ENCODE measurements at places on chromosomes 2 and 18.

DNA sequence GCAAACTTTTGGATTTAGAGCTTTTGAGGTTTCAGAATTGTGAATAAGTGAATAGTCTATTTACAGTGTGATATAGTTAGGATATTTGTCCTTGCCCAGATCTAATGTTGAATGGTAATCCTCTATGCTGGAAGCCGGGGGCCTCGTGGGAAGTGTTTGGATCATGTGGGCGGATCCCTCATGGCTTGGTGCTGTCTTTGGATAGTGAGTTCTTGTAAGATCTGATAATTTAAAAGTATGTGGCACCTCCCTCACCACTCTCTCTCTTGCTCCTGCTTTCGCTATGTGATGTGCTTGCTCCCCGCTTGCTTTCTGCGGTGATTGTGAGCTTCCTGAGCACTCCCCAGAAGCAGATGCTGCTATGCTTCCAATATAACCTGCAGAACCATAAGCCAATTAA, 128.0 kb upstream of the KCNJ3 start:
- no peak for DNase-seq

DNA sequence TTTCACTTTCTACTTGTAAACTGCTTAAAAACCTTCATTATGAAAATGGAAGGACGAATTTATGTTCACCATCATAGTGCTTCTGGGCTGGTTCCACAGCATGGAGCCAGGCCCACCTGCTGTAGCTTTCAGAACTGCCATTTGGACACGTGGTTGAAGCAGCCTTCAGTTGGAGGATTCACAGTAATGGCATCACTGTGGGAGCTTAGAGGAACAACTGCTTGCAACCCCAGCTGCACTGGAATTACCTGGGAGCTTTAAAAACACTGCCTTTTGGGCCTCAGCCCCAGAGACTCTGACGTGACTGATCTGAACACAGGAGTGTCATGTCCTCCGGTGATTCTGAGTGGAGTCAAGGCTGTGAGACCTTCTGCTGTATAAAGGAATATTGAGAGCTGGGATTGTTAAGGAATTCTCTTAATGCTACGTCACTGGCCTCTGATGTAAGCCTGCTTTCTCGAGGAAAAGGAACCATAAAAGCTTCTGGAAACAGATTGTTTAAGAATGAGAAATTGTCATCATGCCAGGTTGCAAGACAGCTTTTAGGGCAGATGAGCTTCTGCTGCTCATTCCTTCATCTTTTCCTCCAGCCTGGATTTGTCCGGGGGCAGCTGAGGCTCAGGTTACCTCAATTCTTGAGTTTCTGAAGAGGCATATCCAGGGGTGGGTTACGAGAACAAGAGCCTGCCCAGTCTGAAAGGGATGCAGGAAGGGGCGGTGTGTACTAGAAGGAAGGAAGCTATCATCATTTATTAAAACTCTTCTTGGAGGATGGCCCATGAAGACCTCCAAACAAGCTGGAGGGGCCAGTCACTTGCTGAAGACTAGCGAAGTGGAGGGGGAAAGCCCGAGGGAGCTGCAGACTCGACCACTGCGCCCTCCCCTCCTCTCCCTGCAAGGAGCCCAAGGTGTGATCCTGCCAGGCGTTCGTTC, 1.3 kb upstream of the IL1R1 start:
- no peak for DNase-seq

GRCh38 chr2:2800697-2801096, 469.6 kb upstream of the MYT1L start:
- DNase-seq, result no peak

GRCh38 chr2:49291619-49292018, 137.3 kb upstream of the FSHR start:
- DNase-seq, result no peak

GRCh38 chr2:206062724-206063123, 23.2 kb downstream of the INO80D start:
- DNase-seq, result no peak

- DNase-seq, result no peak
Observed at GRCh38 chr2:113876503-113877387, 13.1 kb upstream of the ACTR3 start.
